ENCODE measurements at places on chromosomes 7 and 10. TPM values are rescaled to one million over a fixed set of nuclear protein-coding genes. Genes with fewer than 3 reads are reported as not detected.

The HSPA14 gene
- 43.1 TPM for total RNA-seq

The HOXA13 gene
- 1.7 TPM for total RNA-seq

The TSPAN15 gene
- total RNA-seq, result 108 TPM

The NEBL gene
- 7.1 TPM for total RNA-seq

The TWNK gene
- 39.3 TPM for total RNA-seq

The FAM180A gene
- total RNA-seq, result 0.14 TPM

The MUC12 gene
- 12.5 TPM for total RNA-seq

All from A549 treated with Mapracorat at 1 μM for 4 hours (cell line).